ENCODE measurements at places on chromosomes 3 and 15.

DNA sequence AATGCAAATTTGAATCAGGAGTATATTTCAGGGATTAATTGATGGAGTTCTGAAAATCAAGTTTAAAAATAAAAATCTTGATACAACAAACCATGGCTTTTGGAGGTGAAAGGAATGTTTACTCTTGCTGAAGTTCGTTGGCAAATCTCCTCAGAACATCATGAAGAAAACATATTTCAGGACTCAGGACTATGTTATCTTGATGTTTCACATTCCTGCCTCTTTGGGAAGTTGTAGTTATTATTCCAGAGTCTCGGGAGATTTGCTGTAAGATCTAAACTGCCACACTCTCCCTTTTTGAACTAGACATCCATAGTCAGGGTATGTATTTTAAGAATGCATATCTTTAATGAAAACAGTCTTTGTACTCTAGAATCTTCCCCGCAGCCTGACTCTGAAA, 271.2 kb downstream of the RBMS3 start:
- DNase-seq: no peak

- DNase-seq: no peak
Observed at GRCh38 chr15:80835336-80835735, 56.2 kb downstream of the CEMIP start.

GRCh38 chr3:18902081-18902793, 246.1 kb upstream of the KCNH8 start:
- DNase-seq: no peak

DNA sequence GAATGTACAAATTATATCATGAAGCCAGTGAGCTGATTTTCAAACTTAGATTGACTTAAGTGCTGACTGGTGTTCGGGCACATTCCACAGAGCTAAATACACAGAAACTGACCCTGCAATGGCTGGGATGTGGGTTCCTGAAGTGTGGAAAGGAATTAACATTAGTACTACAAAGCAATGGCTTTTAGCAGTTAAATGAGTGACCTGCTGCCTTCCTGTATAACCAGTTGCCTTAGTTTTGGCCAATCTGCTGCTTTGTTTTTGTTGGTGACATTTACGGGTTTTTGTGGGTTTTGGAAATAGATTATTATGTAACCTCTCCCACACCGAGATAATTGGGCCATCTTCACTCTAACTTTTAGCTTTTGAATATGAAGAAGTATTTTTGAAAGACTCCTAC, 2.4 kb upstream of the SKIC8 start:
- DNase-seq: no peak

GRCh38 chr15:50107591-50108408, 11.2 kb downstream of the ATP8B4 start:
- DNase-seq: no peak

GRCh38 chr3:195443391-195443989, 670 bp upstream of the ACAP2 start:
- DNase-seq: no peak
